H4 (cell line): ENCODE measurements at places on chromosomes 4 and X.

- no peak for DNase-seq
These were observed 86.2 kb upstream of the HS3ST1 start for GRCh38 chr4:11514779-11515419.

GRCh38 chrX:111411983-111412382 lies at the start of gene DCX:
TSS of gene DCX (minus strand) at chrX:111412192. CDS start at chrX:111410398, 1,794 bp downstream.
- no peak for DNase-seq

DNA sequence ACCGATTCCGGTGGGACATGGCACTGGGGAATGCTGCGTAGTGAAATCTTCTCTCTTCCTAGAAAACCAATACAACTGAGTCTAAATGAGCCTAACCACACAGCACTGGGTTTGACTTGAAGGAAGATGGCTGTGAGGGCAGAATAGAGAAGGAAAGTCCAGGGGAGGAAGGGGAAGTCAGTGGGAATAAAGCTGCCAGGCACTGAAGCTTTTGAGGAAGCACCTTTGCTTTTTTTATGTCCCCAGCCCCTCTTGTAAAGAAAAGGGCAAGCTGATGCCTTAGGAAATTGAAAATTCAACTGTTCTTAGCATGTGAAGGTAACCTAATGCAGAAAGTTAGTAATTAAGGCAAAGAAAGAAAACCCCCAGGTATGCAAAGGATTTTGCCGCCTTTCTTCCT lies 20.6 kb downstream of the MED28 start:
- no peak for DNase-seq

GRCh38 chr4:114998316-114998715 lies 115.1 kb downstream of the NDST4 start:
- DNase-seq, result no peak

GRCh38 chrX:13666836-13667235 lies 13.9 kb downstream of the TCEANC start:
- no peak for DNase-seq

GRCh38 chrX:22758807-22759481 lies 240.8 kb upstream of the DDX53 start:
- peak; percentile 3 for DNase-seq

DNA sequence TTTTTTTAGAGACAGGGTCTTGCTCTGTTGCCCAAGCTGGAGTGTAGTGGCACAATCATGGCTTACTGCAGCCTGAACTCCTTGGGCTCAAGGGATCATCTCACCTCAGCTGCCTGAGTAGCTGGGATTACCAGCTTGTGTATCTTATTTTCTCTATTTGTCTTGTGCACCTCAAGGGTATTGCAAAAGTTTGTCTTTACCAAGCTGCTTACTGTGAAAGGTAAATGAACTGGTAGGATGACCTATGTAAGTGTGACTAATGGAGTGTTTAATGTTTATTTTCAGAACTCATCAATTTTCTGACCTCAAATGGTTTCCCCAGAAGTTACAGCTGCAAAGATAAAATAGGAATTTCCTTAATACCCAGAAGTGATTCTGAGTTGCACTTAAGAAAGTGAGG lies 5.3 kb upstream of the FGA start:
- DNase-seq, result peak; percentile 33

GRCh38 chrX:133985164-133985966 lies at the start of gene GPC3:
TSS of gene GPC3 (minus strand) at chrX:133985594.
- DNase-seq, result no peak

DNA sequence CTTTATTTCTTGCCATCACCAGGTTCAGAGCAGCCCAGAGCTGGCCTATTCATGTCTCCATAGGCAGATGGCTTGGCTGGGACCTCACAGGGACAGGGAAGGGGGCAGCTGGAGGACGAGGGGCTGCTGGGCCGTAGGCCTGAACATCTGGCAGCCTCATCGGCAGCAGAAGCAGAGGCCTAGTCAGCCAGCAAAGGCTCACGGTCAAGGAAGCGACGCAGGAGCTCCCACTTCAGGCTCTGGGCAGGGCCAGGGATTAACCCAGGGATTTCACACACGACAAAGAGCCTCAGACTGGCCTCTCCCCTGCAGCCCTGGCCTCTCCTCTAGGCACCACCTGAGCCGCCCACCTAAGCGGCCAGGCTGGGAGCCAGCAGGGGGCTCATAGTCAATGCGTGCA lies 46.0 kb upstream of the MAN2B2 start:
- DNase-seq, result no peak

- DNase-seq, result peak; percentile 13
These were observed 45.1 kb upstream of the LAMP2 start for GRCh38 chrX:120514236-120514635.

- peak; percentile 49 for DNase-seq
These were observed 350.0 kb downstream of the CAMK2D start for GRCh38 chr4:113411496-113411938.

- DNase-seq, result no peak
These were observed 127.9 kb downstream of the ZNF330 start for GRCh38 chr4:141348573-141348972.

- no peak for DNase-seq
These were observed 6.2 kb upstream of the AFAP1 start for GRCh38 chr4:7945709-7946380.

DNA sequence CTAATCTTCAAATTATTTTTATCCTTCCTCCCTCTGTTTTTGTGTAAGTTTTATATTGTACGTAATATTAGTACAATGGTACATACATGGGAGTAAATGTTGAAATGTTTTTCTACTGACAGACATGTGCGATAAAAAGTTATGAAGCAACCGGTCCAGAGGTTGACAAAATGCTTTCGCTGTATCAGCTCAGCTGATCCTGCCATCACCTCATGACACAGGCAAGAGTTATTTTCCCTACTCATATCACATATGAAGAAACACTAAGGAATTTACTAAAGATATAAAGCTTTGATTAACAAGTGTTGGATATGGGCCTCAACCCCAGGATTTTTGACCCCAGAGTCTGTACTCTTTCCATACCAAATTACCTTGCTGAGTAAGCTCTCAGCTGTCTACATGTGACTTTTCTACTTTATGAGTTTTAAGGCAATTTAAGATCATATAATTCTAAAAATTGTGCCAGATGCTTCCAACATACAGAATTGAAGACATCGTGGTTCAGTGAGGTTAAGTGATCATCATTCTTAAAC lies 50.0 kb downstream of the CLCN5 start:
- DNase-seq, result no peak

- DNase-seq, result peak; percentile 15
These were observed 137.5 kb downstream of the AMMECR1 start for GRCh38 chrX:110180176-110180927.

DNA sequence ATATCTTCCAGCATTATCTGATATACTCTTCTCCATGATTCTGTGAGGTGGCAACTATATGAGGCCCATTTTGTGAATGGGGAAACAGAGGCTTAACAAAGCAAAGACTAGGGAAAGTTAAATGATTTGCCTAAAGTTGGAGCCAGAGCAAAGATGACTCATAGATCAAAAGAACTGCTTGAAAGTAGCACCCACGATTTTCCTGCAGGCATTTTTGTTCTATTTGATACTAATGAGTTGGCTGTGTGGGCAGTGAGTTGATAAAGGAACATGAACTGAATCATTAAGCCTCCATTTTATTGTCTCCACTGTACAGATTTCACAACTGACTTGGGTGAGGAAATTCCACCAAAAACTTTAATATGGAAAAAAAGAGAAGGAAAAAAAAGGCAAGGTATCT lies 138.9 kb upstream of the IGFBP7 start:
- no peak for DNase-seq
